Activated naive CD4-positive, alpha-beta T cell treated with Interleukin-2 at 50 U/mL for 16 hours (primary cell): ENCODE measurements at places on chromosomes 13 and 19.

DNA sequence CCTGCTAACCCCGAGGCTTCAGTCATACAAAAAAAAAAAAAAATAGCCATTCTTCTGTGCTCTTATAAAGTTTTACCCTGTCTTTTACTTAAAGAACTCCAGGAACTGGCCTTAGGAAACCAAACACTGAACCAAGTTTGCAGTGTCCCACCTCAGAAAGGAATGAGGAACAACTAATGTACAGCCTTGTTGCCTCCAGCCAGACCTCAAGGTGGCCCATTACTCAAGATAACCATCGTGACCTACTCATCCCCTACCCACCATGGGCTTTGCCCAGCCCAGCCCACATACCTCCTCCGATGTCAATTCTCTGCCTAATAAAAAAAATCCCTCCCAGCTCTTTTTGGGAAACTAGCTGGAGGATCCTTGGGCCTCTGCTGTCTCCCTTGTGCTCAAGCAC is 133.2 kb downstream of the STARD13 start:
- DNase-seq, result no peak

DNA sequence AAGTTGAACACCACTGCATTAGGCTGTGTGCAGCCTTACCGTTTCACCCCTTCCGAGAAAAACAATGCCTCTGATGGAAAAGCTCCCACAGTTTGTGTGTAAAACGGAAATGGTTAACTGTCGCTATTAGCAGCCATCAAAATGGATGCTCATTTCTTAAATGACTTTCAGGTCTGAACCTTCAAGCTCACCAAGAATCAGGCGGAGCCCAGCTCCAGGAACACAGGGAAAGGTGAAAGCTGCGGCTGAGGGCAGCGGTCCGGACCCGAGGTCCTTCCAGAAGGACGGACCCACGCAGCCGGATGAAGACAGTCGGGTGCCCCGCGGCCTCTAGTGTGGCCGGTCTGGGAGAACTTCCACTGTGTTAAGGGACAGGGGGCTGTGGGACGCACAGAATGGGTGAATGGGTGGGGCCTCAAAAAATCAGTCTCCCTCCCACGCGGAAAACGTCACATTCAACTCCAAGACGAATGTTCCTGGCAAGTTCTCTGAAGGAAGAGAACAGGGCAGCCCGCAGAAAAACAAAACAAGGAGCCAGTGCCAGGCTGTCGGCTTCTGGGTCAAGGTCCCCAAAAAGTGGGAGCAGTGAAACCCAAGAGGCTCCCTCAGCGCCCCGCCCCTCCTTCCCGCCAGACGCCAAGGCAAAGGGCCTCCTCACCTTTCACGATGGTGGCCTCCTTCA is 4.9 kb downstream of the IRS2 start:
- DNase-seq, result no peak

DNA sequence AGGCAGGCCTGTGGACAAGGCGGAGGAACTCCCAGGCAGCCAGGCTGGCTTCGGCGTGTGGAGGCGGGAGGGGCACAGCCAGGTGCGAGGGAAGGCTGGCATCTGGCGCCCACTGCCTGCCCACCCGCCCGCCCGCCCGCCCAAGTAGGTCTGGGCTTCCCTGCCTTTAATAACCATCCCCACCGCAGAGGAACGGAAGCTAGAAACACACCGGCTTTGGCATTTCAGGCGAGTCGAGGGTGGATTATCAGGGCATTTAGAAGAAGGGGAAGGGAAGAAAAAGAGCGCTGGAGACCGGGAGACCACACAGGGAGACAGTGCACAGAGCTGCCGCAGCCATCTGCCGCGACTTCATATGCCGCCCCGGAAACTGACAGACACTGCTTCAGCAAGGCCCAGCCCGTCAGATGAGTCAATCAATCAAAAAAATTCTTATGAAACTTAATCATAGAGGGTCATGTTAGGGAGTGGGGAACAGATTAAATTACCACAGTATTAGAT is 199.7 kb downstream of the TSHZ3 start:
- no peak for DNase-seq

GRCh38 chr19:40811478-40812341 is 12.7 kb downstream of the EGLN2 start:
- DNase-seq, result peak; percentile 26

DNA sequence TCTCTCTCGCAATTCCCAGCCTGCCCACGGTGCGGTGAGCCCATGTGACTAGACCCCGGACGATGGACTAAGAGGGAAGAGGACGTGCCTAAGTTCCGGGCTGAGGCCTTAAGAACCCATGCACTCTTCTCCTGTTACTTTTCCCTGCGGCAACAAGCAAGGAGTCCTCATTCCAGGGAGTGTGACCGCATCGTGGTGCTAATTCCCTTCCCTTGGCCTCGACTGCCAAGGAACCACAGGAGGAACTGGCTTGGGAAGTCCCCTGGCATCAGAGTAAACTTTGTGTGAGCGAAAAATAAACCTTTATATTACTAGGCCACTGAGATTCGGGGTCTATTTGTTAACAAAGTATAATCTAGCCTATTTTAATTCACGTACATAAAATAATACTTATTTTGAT is 34.0 kb downstream of the FGF14 start:
- no peak for DNase-seq

DNA sequence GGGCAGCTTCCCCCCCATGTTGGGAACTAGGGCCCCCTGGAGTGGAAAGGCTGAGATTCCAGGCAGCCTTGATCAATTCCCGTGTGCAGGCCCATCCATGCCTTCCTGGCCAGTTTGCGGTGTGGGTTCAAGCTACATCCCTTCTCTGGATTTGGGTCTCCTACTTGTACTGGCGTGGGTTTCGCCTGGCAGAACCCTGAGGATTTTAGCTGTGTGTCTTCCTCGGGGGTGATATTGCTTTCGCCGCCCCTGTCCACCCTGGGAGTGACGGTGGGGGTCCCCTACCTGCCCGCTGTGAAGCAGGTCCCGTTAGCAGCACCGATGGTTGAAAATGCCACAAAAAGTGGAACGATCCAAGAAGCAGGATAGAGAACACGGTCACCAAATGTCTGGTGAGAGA is 11.4 kb downstream of the SLC7A9 start:
- DNase-seq, result no peak

DNA sequence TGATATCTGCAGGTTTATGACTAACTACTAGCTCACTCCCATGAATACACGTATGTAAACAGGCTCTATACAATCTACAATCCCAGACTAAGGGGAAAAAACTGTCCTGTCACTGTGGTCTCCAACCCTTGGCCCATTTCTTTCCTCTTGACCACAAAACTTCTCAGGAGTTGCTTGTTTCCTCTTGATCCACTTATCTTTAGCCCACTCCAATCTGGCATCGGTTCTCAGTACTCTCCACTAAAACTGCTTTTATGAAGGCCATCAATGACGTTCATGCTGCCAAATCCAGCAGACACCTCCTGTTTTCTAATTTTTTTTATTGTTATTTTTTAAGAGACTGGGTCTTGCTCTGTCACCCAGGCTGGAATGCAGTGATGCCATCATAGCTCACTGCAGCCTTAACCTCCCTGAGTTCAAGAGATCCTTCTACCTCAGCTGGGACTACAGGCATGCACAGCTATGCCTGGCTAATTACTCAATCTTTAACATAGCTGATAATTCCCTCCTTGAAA is 31.9 kb upstream of the USPL1 start:
- no peak for DNase-seq
